ENCODE measurements at places on chromosomes 2 and 18.
A peak's percentile ranks its signal among the peaks of the same experiment; 100 is the strongest.

DNA sequence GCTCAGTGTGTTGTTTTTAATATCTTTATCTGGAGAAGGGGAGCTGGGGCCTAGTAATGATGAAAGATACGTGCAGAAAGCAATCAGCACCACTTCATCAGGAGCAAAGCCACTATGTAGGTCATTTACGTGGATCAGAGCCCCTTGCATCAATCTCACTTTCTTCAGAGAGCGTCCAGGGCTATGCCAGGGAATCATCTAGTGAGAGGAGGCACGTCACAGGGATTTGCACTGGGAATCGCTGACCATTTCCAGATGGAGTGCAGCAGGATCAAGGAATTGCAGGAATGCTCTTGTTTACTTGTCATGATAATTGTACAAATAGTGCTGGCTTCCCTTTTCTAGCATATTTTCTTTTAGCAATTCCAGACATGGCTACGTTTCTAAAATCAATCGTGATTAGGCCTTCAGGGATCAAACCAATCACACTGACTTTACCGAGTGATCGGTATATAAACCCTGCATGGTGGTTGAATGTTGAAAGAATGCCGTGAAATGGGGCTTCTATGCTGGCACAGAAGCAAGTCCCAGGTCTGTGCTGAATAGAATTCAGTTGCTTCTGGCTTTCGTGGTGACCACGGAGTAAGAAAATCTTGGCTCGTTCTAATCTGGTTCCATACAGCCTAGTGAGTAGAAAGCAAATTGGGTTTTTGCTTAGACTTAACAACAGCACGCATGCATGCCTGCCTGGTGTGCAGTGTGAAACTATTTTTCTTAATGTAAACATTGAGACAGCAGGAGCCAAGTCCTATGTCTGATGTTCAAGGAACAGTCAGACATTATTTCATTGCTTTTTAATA lies 122.8 kb downstream of the TMEM200C start:
- DNase-seq, result peak; percentile 44

DNA sequence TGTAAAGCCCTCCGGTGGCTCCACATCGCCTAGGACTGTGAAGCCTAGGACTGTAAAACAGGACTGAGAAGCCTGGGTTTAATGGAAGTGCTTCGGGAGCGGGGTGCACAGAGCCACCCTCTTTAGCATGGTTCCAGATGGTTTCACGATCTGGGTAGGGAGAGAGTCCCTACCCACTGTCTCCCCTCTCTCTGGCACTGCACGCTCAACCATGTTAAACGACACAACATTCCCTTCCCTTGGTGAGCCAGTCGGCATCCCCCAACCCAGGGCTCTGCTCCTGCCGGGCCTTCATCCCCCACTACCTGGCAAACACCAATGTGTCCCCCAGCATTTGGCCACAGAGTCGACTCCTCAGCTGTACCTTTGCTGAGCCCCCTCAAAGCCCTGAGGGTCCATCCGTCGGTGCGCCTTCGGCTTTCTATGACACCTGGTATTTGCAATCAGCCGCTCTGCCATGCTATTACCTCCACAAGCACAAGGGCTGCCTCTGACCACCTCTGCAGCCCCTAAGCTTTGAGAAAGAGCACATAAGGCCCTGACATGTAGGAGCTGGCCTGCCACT lies 1.1 kb downstream of the COPS9 start:
- DNase-seq, result no peak

DNA sequence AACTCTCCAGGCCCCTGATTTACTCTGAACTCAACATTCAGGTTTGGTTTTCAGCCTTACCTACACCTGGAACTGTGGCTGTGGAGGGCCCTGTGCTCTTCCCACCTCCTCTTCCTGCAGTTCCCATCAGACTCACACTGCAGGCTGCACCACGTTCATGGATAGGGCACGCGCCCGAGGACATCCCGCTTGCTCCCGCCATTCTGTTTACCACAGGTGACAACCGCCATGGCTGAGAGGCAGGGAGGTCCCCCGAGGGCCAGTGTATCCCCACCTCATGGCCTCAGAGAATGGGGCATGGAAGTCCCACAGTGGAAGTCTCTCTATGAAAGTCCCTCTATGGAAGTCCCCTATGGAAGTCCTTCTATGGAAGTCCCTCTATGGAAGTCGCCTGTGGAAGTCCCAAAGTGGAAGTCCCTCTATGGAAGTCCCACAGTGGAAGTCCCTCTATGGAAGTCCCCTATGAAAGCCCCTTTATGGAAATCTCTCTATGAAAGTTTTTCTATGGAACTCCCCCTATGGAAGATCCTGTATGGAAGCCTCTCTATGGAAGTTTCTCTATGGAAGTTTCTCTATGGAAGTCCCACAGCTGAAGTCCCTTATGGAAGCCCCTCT lies 358.4 kb upstream of the SALL3 start:
- DNase-seq, result no peak

- no peak for DNase-seq
These were observed 332.0 kb downstream of the PIK3C3 start for GRCh38 chr18:42287047-42287446.

GRCh38 chr18:5410582-5410981 lies 115.1 kb upstream of the ZBTB14 start:
- DNase-seq, result no peak

- DNase-seq, result no peak
These were observed 57.4 kb upstream of the APCDD1 start for GRCh38 chr18:10397004-10397403.

- DNase-seq, result no peak
These were observed 825 bp downstream of the THUMPD2 start for GRCh38 chr2:39778233-39778632.

GRCh38 chr18:55577812-55578539 lies 10.0 kb downstream of the TCF4 start:
- DNase-seq, result no peak

DNA sequence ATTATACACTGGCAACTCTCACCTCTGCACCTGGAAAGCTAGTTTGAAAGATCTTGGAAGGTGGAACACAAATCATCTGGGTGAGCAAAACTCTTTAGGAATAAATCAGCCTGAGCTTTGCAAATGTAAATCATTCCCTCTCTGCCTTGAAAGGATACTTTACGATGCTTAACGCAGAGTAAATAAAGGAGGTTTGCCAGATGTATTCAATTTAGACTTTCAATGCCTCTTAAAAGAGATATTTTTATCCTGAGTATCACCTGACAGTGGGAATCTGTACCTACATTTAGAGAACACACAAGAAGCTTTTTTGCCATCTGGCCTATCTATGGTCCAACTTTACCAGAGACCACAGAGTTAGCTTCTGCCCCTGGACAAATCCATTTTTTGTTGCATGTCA lies 983.2 kb upstream of the CDH2 start:
- peak; percentile 12 for DNase-seq

GRCh38 chr18:8450898-8451665 lies 158.2 kb upstream of the RAB12 start:
- no peak for DNase-seq
